ENCODE measurements at places on chromosomes 7 and 10. TPM values are rescaled to one million over a fixed set of nuclear protein-coding genes. Genes with fewer than 3 reads are reported as not detected.
A peak's percentile ranks its signal among the peaks of the same experiment; 100 is the strongest.

CREB3L2 gene
- total RNA-seq, result 25.0 TPM

AMZ1 gene
- 2.4 TPM for total RNA-seq

- no peak for DNase-seq
Measured at GRCh38 chr7:106236065-106236464, 48.7 kb downstream of the NAMPT start.

DNA sequence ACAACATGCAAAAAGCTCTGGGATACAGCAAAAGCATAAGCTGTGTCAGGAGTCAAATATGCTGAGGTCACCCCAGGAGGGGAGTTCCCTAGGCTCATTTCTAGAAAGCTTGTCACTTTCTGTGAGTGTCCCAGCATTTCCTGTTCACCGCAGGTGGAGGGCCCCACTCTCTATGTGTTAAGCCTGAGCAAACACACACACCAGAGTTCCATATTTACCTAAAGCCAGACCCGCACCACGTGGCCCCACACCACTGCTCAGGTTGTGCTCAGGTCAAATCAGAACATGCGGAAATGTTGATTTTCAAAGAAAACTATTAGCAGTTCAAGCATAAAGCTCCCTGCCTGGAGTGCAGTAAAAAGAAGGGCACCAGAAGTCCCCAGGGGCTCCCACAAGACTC, 259.6 kb upstream of the PPP2R2D start:
- no peak for DNase-seq

DNA sequence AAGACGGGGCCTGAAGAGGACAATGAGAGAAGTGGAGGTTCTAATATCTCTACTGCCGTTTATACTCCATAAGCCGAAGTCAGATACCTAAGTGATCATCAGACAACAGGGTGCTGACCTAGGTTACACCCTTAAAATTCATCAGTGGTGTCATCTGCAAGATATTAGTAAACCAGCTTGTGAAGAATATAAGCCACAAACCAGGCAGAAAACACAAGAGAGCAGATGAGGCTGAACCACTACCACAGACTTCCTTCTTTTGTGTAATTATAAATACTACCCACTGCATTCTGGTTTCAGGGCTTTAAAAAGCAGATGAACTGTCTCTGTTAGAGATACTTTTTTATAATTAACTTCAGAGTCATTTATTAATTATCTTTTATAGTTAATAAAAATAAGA, 69.0 kb upstream of the LRRC17 start:
- peak; percentile 12 for DNase-seq
